NCI-H1436 treated with DMSO at 0.1 percent for 48 hours (cell line): ENCODE measurements at places on chromosomes 2 and 18.

GRCh38 chr2:95343429-95344214 lies 46.5 kb downstream of the KCNIP3 start:
- DNase-seq, result no peak

DNA sequence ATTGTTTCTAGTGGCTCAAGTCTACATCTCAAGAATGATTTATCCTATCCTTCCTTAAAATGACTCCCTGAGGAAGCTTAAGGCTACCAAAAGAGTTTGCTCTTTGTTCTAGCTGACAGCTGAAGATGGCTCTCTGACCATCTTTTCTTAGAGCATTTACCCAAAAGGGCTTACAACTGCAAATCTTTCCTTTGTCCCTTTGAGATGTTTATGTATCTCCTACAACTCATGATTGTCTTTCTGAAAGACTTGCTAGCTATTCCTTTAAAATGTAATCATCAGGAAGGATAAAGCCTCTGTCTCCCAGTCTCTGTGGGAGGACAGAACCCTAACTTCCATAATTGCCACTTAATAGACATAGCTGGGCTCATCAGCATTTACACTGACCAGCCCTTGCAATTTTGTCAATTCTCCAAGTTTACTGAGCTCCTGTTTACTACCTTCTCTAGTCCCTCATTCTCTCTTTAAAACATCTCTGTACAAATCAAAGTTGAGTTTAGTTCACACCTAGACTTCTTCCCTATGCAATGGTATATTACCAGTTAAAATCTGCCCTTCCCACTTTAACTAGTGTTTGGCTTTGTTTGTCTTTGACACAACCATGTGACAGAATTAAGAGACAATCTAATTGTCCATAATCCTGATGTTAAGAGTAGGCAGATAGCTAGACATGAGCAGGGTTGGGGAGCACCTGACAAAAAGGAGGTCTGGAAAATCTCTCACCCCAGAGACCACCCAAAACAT lies 188.2 kb downstream of the PTH2R start:
- no peak for DNase-seq

DNA sequence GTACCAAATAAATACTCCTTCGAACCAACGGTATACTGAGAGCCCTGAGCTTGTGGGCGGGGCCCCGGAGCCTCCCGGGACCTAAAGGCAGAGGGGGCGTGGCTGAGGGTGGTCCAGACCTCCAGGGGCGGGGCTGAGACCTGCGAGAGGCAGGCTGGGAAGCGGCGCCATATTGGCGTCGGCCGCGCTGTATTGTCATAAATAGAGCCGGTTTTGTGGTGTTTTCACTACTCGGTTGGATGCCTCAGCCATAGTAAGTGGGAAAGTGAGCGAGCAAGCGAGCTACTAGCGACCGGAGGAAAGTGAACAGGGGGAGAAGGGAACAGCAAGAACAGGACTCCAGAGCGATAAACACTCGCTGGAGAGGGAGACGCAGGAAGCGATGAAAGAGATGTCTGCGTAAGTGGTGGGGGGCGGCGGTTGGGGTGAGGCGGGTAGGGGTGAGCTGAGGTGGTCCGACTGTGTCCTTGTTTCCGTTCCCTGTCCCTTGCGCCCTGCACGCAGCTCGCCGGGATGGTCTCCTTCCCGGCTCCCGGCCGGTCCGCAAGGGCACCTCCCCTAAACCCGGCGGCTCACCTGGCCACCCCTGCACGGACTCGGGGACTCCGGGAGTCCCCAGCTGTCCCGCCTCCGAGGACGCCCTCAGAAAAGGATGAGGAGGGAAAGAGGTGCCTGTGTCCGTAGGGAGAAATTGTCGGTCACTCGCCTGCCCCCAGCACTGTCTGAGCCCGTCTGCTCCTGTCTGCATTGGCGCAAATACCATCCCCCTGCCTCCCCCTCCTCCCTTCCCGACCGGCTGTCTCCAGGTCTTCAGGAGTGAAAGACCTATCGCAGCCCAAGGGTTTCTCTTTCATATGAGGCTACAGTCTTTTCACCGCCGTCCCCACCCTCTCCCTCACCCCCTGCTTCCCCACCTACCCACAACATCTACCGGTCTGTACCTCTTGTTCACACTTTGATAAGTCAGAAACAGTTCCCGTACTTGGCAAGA lies at the start of gene PAPOLG:
Gene PAPOLG, plus strand, starts transcription at position 172 of the 991 bp plus-strand sequence. Its CDS starts 211 bp downstream, at position 383.
- peak; percentile 63 for DNase-seq

DNA sequence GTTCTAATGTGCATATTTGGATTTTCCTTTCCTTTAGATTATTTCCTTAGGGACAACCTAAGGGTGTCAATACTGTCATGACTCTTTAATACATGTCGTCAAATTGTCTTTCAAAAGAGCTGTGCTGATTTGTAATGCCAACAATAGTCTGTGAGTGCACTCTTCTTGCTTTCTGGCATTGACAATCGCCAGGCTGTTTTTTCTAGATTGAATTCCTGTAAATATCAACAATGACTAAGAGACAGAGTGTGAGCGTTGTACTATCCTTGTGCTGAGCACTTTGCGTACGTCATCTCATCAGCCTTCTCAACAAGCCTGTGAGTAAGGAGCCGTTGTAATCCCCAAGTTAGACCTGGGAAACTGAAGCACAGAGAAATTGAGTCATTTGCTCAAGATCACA lies 96.0 kb downstream of the ACOXL start:
- DNase-seq, result no peak

DNA sequence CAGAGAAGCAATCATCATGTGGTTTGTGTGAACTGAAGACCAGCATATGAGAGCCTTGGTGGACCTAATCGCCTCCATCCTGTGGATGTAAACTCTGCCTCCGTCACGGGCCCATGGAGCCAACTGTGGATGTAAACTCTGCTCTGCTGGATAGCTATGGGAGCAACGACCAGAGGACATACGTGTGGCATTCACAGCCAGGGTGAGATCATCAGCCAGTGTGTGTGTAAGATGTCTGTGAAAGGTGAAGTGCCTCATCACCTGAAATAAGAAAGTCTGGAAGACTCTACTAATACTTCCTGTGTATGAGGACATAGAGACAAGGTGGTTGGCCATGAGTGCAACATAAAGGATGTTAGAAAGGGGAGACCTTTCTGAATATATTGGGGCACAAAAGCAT lies 63.5 kb downstream of the CYB5A start:
- no peak for DNase-seq
